Kidney (tissue), 22 donors: ENCODE measurements at places on chromosomes 2 and 18.

DNA sequence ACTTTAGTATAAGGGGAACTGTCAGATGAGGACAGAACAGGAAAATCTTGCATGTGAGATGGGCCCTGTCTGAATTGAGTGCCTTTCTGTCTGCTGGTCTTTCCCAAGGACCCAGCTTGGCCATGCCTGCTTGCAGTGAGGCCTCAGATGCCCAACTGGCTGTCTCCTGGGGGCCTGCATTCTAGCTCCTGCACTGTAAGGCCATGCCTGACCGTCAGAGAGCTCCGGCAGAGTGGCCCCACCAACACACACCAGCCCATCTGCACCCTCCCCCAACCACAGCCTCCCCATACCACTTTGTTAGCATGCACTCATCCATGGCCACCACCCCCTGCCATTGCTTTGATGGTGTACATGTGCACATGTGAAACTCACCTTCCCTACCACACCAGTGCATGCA, 190.4 kb upstream of the RPRM start:
- DNase-seq, result no peak

- no peak for DNase-seq
Observed at GRCh38 chr2:165847001-165847400, 53.0 kb upstream of the GALNT3 start.

DNA sequence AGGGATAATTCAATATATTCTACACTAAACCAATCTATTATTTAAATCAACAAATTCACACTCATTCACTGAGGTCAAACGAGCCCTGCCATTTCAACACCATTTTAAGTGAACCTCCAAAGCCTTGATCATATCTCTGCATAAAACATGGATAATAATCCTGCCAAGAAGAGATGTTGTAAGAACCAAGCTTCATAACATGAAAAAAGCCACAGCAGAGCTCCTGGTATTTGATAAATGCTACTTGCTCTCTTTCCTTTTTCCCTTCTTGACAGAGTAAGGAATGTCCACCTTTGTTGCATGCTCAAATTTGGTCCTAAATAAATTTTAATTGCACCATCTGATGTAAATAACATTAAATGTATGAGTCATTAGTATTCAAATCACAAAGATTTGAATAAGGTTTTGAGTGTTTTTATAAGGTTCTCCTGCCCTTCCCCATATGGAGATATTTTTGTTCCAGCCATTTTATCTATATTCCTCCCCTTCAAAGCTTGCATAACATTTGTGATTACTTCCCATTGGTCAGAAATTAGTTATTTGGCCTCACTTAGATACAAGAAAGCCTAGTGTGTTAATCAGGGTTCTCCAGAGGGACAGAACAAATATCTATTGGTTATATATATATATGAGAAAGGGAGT, 318.8 kb downstream of the RND3 start:
- DNase-seq, result no peak

DNA sequence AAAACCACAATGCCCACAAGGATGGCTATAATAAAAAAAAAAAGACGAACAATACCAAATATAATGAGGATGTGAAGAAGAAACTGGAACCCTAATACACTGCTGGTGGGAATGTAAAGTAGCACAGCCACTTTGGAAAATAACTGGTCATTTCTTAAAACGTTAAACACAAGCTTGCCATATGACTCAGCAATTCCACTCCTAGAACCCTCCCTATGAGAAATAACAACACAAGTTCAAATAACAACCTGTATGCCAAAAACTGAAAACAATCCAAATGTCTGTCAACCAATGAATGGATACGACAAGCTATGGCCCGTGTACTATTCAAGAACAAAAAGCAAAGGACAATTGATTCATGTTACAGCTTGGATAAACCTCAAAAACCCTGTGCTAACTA, 7.0 kb upstream of the ALPK2 start:
- no peak for DNase-seq

GRCh38 chr2:238703053-238703415, 144.9 kb upstream of the TWIST2 start:
- DNase-seq, result no peak

- no peak for DNase-seq
Observed at GRCh38 chr2:221962186-221962585, 336.6 kb downstream of the PAX3 start.

- no peak for DNase-seq
Observed at GRCh38 chr18:38023871-38024270, 458.3 kb upstream of the CELF4 start.

- DNase-seq, result no peak
Observed at GRCh38 chr2:15323227-15323626, 237.9 kb downstream of the NBAS start.

GRCh38 chr18:48779462-48779861, 171.3 kb downstream of the SMAD7 start:
- peak; percentile 55 for DNase-seq

DNA sequence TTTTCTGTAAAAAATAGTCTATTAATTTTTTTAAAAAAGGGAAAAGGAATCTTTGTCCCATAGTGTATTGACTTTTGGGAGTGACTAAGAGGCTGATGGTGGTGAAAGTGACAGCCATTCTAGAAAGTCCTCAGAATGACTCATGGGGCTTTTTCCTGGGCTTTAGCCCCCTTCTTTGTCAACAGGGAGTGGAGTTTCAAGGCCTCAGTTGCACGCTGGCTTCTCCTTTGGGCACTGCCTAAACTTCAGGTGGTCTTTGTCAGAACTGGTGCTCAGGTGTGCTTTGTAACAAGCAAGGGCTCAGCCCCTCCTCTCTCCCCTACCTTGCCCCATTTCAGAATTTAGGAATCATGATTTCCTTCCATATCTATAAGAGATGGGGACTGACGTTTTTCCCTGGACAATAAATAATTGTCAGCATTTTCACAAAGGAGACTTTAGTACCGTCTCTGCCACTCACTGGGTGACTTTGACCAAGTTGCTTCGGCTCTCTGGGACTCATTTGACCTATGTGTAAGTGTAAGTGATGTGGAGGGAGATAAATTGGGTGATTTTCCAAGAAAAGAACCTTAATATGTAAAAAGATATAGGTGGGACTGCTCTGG, 61.2 kb upstream of the IGFBP2 start:
- no peak for DNase-seq

GRCh38 chr2:60822987-60823386, 58.4 kb upstream of the REL start:
- DNase-seq, result no peak

DNA sequence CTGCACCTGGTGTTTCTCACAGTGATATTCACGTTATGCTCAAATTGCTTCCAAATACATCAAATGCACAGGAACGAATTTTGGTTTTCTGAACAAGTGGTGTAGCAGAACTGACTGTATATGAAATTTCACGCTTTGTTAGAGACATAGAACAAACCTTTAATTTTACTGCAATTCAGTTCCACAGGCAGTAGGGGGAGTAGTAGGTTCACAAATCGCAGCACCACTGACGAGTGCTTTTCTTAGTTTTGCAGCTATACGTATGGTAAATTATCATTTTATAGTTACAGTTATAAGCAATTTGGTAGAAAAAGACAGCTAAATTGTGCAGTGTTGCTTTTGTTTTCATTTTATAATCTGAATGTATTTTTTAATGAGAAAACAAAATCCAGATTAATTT, 113.3 kb downstream of the KIAA1328 start:
- peak; percentile 28 for DNase-seq

GRCh38 chr2:178946494-178946893, 103.4 kb downstream of the CCDC141 start:
- DNase-seq, result no peak

- DNase-seq, result no peak
Observed at GRCh38 chr2:158717366-158718195, 77.5 kb upstream of the DAPL1 start.

DNA sequence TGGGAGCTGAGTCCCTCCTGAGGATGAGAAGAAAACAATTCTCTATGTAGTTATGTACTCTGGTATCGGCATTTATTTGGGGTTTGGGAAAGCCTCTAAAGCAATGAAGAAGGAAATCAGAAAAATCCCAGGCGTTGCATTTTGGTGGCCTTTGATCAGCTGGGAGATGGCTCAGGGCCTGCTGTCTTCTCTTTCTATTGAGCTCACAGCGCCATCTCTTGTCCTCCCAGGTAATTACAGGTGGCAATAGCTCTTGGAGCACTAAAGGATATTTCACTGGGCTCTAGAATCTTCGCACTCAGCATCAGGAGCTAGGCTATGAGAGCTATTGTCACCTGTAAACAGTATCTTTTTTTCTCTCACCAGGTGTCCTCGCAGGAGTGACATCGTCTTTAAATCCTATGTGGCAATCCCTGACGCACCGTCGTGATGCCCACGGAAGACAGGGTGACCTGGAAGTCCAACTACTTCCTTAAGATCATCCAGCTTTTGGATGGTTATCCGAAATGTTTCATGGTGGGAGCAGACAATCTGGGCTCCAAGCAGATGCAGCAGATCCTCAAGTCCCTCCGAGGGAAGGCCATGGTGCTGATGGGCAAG, 76.1 kb upstream of the PMAIP1 start:
- DNase-seq, result peak; percentile 76

DNA sequence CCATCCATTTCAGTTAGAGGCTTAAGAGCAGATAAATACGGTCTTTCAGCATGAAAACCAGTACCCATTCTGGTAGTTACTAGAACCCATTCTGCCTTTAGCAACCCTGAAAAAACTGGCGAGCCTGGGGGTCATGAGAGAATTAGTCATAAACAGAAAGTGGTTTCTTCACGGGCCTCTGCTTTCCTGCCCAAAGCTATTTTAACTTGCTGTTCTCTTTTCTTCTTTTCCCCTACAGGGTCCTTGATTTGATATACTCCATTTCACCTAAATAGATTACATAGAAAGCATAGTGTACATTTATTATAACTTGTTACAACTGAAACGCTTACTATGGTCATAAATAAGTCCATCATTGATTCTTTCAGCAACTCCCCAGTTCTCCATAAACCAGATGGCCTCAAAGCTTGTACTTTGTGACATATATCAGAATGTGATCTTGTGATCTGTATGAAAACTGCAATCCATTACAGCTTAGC, 48.3 kb downstream of the WDFY1 start:
- DNase-seq, result no peak

- DNase-seq, result no peak
Observed at GRCh38 chr2:142865924-142866323, 11.5 kb upstream of the KYNU start.

DNA sequence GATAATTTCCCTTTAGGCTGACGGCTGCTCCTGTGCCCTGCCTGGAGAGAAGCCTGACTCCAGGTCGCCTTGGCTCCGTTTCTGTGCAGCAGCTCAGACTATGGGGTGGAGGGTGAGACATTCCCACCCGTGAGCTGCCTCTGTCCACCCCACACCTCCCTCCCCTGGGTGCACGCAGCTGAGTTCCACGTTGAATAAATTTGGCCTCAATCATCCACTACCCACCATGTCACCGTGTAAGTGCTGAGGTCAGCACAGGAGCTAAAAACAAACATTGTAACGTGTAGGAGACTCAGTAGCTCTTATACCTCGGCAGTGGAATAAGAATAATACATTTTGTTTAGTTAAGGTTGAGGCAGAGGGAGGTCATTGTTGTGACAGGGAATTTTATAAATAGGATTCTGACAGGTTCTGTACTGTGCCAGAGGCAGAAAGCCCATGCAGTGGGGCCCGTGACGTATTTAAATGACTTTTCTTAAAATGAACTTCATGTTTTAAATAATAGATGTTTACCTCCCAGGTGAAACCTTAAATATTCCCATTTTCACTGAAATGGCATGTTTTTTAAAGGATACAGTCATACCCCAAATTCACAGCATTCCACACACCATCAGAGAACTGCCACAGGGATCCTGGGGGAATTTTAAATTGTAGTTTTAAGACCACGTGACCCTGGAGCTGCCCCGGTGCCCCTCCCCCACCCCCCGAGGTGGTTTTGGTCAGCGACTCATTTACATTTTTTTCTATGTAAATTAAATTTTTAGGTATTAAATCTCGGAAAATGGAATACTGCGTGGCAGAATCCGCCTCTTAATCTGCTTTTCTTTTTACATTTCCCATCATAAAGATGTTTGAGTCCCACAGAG, 50.2 kb downstream of the NFATC1 start:
- DNase-seq, result no peak

GRCh38 chr18:62447652-62448051, 75.2 kb upstream of the ZCCHC2 start:
- no peak for DNase-seq

DNA sequence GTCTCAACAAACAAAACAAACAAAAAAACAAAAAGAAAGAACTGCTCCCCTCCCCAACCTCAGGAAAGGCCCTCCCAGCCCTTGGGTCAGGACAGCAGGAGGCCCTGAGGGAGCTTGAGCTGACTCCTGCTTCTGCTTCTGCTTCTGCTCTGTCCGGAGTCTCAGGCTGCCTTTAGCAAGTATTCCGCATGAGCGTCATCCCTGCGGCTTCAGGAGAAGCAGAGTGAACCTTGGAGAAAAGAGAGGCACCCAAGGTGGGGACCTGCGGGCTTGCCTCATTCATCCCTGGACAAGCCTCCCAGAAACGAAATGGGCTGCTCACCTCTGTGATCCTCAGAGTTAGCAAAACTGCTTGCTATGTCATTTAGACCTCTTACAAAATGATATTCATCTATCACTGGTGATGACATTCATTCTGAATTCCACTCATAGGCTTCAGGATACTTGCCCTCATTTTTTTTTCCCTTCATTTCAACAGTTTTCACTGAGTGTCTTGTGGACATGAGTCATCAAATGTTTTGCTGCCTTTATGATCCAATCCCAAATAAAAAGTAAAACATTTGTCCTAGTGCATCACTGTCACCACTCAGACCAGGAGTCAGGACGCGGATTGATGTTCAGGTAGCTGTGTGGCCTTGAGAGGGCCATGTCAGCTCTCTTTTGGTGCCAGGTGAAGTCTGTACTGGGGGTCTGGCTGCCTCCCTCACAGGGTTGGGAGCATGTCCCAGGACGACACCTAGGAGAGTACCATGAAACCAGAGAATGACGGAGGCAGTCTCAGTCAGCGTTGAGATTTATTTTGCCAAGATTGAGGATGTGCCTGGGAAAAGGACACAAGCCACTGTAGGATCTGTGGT, 51.7 kb downstream of the IMPA2 start:
- DNase-seq, result no peak

- no peak for DNase-seq
Observed at GRCh38 chr18:55283309-55283708, 304.7 kb downstream of the TCF4 start.

- DNase-seq, result no peak
Observed at GRCh38 chr2:3902131-3902530, 198.8 kb downstream of the DCDC2C start.

- DNase-seq, result no peak
Observed at GRCh38 chr2:27369471-27370025, 590 bp downstream of the EIF2B4 start.

DNA sequence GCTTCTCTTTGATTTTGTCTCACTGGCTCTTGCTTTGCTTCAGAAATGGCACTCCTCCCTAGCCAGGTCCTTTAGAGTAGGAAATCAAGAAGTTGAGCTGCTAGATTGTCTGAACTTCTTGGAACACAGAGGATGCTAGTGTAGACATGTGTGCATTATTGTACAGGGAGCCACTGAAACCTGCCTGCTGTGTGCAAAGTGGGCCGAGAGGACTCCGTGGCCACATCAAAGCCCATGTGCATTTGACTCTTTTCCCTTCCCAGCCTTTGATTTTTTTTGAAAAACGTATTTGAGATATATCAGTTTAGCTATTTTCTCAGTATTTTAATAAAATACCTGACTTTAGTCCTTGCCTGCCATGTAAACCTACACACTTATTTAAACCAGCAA, 83.1 kb downstream of the TMEM247 start:
- no peak for DNase-seq

GRCh38 chr2:49813208-49813607, 658.9 kb upstream of the FSHR start:
- no peak for DNase-seq
